ENCODE measurements at places on chromosomes 12 and 14. TPM values are rescaled to one million over a fixed set of nuclear protein-coding genes. Genes with fewer than 3 reads are reported as not detected.

- peaks cover 13% of the 10 kb centered on the region for H3K4me1 ChIP-seq
- DNase-seq, result no peak
- H3K4me3 ChIP-seq, result peak overlapping the region; percentile 18
- peak overlapping the region; percentile 45 for H3K27ac ChIP-seq
- no peaks in the 10 kb centered on the region for H3K27me3 ChIP-seq
- H3K36me3 ChIP-seq, result no peaks in the 10 kb centered on the region
Measured at GRCh38 chr12:67698672-67699581, 50.4 kb downstream of the DYRK2 start.

DNA sequence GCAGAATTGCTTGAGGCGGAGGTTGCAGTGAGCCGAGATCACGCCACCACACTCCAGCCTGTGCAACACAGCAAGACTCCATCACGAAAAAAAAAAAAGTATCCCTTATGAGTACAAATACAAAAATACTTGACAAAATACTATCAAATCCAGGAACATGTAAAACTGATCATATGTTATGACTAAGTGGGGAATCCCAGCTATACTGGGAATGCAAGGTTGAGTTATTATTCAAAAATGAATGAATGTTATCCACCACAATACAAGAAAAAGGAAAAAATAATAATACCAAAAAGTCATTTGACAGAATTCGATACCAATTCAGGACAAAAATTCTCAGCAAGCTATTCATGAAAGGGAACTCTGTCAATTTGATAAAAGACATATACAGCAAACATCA is 32.6 kb downstream of the MOK start:
- no peak overlapping the region for H3K27ac ChIP-seq
- H3K4me1 ChIP-seq, result no peaks in the 10 kb centered on the region
- no peak for DNase-seq
- H3K4me3 ChIP-seq, result no peak overlapping the region

- H3K36me3 ChIP-seq, result peaks cover 47% of the 10 kb centered on the region
- no peaks in the 10 kb centered on the region for H3K27me3 ChIP-seq
- no peak for DNase-seq
- no peak overlapping the region for H3K27ac ChIP-seq
- no peaks in the 10 kb centered on the region for H3K4me1 ChIP-seq
- no peak overlapping the region for H3K4me3 ChIP-seq
Measured at GRCh38 chr12:6393109-6393508, 9.1 kb downstream of the LTBR start.

C1QL4 gene
- total RNA-seq, result 1.9 TPM

TAS2R10 gene
- not detected for total RNA-seq

TRAF3 gene
- 24.2 TPM for total RNA-seq

GRCh38 chr14:72573725-72574417 is 320.0 kb downstream of the DPF3 start:
- H3K4me3 ChIP-seq, result no peak overlapping the region
- no peaks in the 10 kb centered on the region for H3K4me1 ChIP-seq
- DNase-seq, result no peak

- no peak for DNase-seq
- no peak overlapping the region for H3K4me3 ChIP-seq
- no peaks in the 10 kb centered on the region for H3K4me1 ChIP-seq
- no peaks in the 10 kb centered on the region for H3K27me3 ChIP-seq
Measured at GRCh38 chr14:43031598-43031997, 1424.9 kb downstream of the LRFN5 start.

DNA sequence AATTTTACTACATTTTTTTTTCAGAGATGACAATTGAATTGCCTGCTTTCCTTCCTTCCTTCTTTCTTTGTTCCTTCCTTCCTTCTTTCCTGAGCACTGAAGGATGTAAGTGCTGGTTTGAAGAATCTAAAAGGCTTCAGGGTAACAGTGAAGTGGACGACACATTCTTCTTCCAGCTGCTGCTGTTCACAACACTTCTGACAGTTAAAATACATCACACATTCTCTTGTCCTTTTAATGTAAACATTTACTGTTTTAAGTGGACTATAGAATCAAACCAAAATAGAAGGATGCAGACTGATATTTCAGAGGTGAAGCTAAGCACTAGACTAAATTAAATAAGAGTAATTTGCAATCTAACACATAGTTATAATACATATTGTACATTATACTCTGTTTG is 151.5 kb downstream of the MSRB3 start:
- H3K36me3 ChIP-seq, result 0 out of 2 replicates have a peak, but pooled peaks cover 3% of the 10 kb centered on the region
- H3K27ac ChIP-seq, result peak overlapping the region; percentile 92
- H3K4me1 ChIP-seq, result peaks cover 58% of the 10 kb centered on the region
- no peak for DNase-seq

DNA sequence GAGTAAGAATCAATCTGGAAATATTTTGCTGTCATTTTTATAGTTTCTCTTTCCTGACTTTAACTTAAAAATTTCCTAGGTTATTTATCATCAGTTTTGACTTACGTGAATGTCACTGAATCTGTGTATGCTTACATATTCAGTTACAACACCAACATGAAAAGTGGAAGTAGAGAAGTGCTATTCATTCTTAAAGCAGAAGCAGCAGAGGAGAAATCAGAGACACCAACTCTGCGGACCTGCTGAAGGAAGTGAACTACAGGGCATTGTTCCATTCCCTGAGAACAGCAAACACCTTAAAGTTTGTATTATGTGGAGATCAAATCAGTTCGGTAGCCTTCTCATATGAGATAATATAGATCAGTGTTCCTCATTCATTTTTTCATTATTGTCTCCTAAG is 34.1 kb downstream of the RAD51B start:
- no peak overlapping the region for H3K4me3 ChIP-seq
- no peaks in the 10 kb centered on the region for H3K36me3 ChIP-seq
- H3K4me1 ChIP-seq, result no peaks in the 10 kb centered on the region
- H3K27ac ChIP-seq, result no peak overlapping the region

DNA sequence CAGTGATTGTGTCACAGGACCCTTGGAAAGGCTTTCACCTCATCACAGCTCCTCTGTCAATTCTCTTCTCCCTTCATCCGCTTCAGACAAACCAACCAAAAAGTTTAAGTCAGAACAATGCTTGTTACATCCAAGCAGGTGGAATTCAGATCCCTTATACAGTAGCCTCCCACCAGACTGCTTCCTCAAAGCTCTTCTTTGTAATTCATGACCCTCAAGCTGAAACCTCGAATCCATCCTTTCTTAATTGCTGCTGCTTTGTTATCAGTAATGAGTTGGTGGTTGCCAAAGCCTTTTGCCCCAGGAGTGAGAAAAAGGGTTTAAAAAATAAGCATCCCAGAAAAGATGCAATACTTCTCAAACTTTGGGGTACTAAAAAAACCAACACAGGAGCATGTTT is 9.5 kb downstream of the BEST3 start:
- peak overlapping the region; percentile 17 for H3K27ac ChIP-seq
- peaks cover 16% of the 10 kb centered on the region for H3K4me1 ChIP-seq
- no peaks in the 10 kb centered on the region for H3K36me3 ChIP-seq

KCNJ8 gene
- total RNA-seq, result not detected

KLHDC1 gene
- total RNA-seq, result 1.3 TPM

DNA sequence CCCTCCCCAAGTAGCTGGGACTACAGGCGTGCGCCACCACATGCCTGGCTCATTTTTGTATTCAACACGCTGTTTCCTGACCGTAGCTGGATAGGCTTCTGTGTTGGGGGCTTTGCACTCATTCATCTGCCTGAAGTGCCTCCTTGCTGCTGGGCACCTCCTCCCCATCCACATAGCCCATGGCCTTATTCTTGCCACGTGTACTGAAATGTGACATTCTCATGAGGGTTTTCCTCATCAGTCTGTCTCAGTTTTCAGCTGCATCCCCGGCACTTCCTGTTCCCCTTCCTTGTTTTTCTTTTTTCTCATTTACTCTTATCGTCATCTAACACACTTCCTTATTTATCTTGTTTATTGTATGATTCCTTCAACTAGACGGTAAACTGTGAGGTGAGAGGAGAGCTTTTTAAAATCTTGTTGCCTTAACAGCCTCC is 36.6 kb downstream of the RCOR1 start:
- H3K27me3 ChIP-seq, result no peaks in the 10 kb centered on the region
- no peak overlapping the region for H3K4me3 ChIP-seq
- no peaks in the 10 kb centered on the region for H3K4me1 ChIP-seq
- no peak overlapping the region for H3K27ac ChIP-seq

DNA sequence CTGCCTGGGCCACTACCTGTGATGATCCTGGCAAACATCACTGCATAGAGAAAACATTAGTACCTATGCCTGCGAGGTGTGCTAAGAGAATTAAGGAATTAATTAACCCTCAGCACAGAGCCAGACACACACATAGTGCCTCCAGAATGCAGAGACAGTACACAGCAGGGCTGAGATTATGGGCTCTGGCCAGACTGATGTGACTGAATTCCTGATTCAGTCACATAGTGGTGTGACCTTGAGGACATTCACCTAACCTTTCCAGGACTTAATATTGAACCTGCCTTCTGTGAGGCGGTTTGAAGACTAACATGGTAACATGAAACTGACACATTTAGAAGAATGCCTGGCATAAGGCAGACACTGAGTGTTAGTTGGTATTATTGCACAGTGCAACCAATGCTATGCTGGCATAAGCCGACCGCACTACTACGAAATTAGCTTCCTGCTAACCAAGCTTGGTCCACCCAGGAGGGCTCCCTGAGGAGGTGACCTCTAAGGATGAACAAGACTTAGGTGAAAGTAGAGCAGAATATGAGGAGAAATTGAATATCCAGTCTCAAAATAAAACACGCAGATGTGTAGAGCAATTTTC is 32.0 kb upstream of the SELPLG start:
- 0 out of 2 replicates have a peak overlapping the region, but pooled peaks have one; percentile 0 for H3K27ac ChIP-seq
- H3K36me3 ChIP-seq, result peaks cover 49% of the 10 kb centered on the region
- DNase-seq, result no peak

DNA sequence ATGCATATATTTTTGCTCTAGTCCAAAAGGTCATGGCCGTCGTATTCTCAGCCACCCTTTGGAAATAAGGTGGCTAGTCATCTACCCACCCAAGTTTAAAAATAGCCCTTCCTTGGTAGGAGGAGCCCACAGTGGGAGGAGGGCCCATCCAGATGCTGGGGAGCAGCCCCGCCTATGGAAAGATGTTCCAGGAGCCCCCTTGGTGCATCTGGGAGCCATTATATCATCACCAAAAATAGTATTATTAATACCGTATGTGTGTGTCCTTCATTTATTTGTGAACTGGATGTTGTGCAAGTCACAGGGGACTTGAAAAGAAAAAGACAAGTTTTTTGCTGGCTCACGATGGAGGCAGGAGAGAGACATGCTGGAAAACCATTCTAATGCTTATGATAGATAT is 34.0 kb downstream of the EMP1 start:
- H3K27me3 ChIP-seq, result no peaks in the 10 kb centered on the region
- H3K4me1 ChIP-seq, result no peaks in the 10 kb centered on the region
- no peaks in the 10 kb centered on the region for H3K36me3 ChIP-seq

CFAP54 gene
- total RNA-seq, result not detected
